ENCODE measurements at places on chromosomes 12 and 14.

- DNase-seq = no peak
Measured at GRCh38 chr14:95314609-95315008, 5.1 kb downstream of the CLMN start.

DNA sequence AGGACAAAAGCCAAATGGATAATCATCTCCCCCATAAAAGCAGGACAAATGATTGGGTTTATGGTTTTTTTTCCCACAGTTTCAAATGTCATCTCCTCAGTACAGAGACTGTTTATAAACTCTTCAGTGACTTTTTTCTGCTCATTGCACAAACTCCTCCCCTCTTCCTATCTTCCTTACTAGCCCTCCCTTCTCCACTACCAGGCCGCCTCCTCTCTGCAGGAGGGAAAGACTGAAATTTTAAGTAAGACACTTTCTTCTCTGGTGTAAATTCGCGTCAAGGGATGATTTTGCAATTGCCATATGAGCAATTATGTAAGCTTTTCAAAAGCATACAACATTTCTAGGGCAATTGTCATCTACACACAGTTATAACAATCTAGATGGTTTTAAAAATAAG is 37.0 kb downstream of the BTG1 start:
- no peak for DNase-seq

- DNase-seq = no peak
Measured at GRCh38 chr14:100591453-100592371, 4.5 kb upstream of the BEGAIN start.

DNA sequence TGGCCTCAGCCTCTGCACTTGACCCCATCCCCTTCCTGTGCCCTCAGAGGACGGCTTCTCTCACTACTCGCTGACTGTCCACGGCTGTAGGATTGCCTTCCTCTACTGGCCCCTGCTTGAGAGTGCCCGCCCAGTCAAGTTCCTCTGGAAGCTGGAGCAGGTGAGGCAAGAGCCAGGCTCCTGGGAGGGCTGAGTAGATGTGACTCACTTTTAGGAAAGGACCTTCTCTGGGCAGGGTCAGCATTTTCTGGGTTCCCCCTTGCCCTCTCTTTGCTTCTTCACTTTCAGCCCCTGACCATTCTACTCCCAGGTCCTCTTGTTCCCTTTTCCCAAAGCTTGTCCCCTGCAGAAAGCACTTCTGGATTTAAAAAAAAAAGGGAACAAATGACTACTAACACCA is 7.7 kb downstream of the CLSTN3 start:
- DNase-seq = no peak

DNA sequence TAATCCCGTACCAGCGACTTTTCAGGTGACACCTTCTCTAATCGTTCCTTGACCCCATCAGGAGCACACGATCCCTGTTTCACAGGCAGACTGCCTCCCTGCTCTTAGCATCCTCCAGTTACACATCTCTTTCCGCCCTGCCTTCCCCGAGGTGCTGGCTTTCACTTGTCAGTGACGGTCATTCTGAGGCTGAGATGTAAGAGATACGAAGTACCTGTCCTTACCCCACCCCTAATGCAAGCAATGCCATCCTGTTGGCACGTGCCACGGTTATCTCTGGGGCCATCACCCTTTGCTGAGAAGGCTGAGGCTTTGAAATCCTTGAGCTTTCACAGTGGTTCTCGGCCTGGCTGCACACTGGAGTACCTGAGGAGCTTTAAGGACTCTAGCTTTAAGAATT is 24.4 kb downstream of the B4GALNT3 start:
- DNase-seq = no peak

DNA sequence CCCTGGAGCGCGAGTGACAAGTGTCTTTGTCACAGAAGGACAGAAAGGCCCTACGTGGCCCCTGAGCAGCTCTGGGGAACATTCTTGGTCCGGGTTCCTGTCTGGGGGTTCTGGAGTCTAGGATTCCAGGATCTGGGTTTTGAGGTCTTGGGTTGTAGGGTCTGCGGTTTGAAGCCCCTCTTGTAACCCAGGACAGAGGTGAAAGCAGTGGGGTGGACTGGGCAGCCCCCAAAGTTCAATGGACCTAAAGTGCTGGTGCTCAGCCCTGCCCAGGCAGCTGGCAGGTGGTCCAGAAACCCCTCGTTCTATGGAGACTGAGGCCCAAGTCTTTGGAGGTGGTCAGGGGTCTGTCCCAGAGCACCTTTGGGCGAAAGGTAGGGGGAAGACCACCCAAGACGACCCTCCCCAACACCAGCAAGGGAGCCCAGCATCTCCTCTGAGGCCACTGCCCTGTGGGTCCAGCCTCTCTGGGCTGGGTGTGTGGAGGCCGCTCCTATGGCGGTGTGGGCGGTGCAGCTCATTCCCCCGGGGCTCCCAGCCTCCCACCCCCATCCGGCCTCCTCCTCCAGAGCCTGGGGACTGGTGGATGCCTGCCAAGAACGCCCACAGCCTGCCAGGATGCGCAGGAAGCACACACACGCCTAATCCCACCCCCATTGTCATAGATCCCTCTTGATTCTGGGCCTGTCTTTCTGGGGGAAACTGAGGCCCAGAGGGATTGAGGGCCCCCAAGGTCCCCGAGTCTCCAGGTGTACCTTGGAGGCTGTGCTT is 30.2 kb upstream of the ANKRD9 start:
- no peak for DNase-seq

DNA sequence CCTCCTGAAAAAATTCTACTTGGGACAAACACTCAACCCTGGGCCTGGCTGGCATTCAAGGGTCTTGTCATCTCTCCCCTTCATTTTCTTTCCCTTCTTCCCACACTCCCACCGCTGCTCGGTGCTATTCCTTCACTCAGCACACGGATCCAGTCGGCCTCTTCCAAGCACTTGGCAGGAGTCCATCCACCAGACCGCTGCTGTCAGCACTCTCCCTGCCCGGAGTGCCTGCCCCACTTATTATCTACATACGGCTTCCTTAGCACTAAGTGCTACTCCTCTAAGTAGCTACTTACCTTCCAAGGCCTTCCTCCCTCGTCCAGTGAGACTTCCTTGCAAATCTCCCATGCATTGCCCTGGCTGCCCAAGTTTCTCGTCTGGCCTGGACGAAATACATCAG is 29.8 kb downstream of the CALM1 start:
- DNase-seq = no peak

GRCh38 chr14:81137316-81137715 is 83.4 kb downstream of the GTF2A1 start:
- DNase-seq = no peak

GRCh38 chr12:92866418-92866817 is 62.7 kb downstream of the EEA1 start:
- no peak for DNase-seq

DNA sequence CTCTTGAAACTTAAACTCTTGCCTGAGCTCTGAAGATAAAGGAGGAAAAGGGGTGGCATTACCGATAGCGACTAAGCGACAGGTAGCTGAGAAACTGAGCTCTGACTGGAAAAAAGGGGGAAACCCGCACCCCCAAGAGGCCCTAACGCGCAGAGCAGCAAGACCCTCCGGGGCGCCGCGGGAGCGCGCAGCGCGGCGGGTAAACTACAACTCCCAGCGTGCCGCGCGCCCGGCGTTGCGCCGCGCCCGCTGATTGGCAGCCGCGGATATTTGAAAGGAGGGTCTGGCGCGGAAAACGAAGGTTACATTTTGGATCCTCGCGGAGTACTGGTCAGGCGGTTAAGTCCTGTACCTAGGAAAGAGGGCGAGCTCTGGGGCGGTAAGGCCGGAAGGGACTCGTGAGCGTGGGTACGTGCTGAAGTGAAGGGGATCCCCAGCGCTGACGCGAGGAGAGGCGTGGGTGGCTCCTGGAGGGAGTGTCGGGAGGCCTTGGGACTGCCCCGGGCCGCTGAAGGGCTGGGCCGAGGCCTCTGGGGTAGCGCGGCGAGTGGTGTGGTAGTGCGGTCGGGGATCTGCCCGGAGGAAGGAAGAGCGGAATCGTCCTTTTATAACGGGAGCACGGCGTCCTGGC is at the start of gene ESPL1:
Gene ESPL1, plus strand, starts transcription at position 301 of the 631 bp plus-strand sequence. CDS start 468 bp downstream, outside the sequence.
- DNase-seq = peak; percentile 16

DNA sequence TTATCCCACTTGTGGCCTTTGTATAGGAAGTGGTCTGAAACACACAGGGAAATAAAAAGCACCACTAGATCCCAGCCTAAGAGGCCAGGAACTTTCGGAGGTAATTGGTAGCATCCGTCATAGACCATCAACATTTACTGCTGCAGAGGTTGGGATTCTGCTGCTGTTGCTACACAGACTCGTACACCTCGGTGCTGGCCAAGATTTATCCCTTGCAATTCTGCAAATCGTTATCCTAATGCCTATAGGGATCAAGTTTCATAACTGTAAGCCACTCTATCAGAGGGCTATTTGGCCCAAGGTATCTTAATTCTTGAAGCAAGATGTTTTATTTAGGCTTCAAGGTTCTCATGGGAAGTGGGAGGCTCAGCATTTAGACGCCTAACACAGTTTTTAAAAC is 913.6 kb downstream of the GALC start:
- DNase-seq = no peak

- no peak for DNase-seq
Measured at GRCh38 chr12:25740617-25741016, 187.5 kb upstream of the LMNTD1 start.

- DNase-seq = no peak
Measured at GRCh38 chr12:113067987-113068935, 11.7 kb downstream of the DTX1 start.

GRCh38 chr14:58920230-58920629 is 268.2 kb upstream of the DAAM1 start:
- no peak for DNase-seq

GRCh38 chr12:79020106-79020505 is 155.5 kb downstream of the SYT1 start:
- no peak for DNase-seq

DNA sequence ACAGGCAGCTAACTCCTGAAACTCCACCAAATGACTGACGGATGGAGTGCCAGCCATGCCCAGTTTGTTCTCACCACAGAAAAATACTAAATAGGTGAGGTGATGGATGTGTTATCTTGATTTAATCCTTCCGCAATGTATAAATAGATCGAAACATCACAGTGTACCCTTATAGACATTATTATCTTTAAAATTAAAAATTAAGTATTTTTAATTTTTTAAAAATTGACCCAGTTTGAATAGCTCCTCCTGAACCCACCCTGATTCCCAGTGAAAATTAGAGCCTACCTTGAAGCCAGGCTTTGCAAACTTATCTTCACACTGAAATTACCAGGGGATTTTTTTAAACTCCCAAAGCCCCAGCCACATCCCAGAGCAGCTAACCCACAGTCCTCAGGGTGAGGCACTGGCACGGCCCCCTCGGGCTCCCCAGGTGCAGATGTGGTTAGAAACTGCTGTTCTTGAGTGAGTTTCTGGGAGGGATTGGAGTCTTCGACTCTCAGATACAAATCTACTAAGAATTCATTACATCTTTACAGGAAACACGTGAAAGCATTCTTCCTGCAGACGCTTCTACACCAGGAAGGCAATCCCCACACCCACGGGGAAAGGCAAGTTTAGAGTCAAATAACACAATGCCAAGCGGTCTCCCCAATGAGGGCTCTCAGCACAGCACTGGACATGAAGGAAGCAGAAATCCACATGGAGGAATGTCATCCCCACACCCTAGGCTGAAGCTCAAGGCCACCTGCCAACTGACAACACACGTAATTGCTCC is 126.4 kb downstream of the RIMBP2 start:
- DNase-seq = no peak

- no peak for DNase-seq
Measured at GRCh38 chr12:90987520-90987919, 17.3 kb downstream of the EPYC start.

GRCh38 chr12:123077298-123078119 is 73.4 kb downstream of the PITPNM2 start:
- DNase-seq = no peak

- no peak for DNase-seq
Measured at GRCh38 chr14:72754949-72755348, 139.0 kb downstream of the DPF3 start.

- DNase-seq = no peak
Measured at GRCh38 chr12:80714846-80715245, 1.9 kb upstream of the MYF5 start.

DNA sequence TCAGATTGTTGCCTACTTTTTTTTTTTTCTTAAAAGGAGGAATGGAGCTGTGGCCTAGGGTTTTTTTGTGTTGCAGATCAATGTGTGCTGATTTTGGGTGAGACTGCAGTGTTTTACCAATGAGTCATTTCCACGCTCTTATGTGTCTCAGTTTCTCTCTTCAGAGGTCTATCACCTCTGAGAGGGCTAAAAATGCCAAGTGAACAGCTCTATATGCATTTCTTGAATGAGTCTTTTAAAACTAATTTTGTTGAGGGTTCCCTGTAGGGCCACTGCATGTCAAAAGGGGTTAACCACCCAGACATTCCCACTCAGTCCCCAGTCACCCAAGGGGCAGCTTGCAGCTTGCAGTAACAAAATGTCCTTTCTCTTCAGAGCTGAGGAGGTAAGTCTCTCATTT is 24.3 kb upstream of the GLIPR1L2 start:
- no peak for DNase-seq

- DNase-seq = no peak
Measured at GRCh38 chr12:116280595-116281290, 3.2 kb upstream of the MED13L start.

- no peak for DNase-seq
Measured at GRCh38 chr12:7060353-7060954, at the start of gene C1S. Gene C1S (plus strand): TSS chr12:7060718. CDS start chr12:7061913, 1,195 bp downstream.

DNA sequence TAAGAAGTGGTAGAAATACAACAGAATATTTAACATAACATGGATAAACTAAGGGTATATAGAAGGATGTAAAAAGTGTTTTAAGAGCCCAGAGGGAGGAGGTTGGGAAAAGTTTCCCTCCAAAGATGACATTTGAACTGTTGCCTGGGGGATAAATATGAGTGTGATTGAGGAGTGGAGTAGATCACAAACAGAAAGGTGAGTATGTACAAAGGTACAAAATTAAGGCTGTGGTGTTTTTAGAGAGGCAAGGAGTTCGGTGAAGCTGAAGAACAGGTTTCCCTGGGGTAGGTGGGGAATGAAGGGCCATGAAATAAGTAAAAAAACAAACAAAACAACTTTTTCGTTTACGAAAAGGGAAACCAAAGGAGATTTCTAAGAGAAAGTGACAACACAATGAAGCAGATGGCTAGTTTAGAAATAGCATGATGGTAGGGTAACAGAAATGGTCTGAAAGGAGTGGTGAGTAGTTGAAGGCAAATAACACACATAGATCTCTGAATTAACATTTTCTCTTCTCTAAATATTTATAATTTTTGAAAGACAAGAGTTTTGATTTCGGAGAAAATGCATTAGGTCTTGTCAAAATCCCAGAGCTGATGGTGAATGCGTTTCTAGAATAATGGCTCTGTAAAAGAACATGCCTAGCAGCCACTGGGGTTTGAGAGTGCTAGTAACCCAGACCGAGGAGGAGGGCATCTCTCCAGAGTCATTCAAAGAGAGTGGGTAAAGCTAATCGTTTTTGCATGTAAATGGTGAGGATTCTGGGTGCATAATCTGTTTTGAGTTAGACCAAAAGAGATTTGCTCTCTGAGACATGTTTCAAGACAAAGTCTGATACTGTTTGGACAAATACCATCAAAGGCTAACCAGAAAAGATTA is 240.4 kb upstream of the DCN start:
- no peak for DNase-seq

DNA sequence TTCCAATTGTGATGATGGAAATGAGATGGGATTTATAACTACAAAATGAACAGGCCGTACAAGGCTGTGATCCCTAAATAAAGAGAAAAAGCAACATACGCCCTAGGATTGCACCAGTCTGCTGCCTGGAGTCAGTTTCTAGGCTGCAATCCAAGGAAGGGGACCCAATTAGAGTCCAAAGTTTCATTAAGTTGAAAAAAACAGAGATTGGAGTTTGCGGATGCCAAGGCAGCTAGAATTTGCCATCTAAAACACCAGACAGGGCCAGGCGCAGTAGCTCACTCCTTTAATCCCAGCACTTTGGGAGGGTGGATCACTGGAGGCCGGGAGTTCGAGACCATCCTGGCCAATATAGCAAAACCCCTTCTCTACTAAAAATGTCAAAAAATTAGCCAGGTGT is 661.0 kb downstream of the RPS29 start:
- DNase-seq = no peak
